ENCODE measurements at places on chromosomes 1 and 21.

GRCh38 chr1:179121159-179121938 lies 39.5 kb downstream of the TOR3A start:
- H3K36me3 ChIP-seq: peaks cover 30% of the 10 kb centered on the region
- no peak overlapping the region for H3K27ac ChIP-seq
- no peaks in the 10 kb centered on the region for H3K4me1 ChIP-seq

DNA sequence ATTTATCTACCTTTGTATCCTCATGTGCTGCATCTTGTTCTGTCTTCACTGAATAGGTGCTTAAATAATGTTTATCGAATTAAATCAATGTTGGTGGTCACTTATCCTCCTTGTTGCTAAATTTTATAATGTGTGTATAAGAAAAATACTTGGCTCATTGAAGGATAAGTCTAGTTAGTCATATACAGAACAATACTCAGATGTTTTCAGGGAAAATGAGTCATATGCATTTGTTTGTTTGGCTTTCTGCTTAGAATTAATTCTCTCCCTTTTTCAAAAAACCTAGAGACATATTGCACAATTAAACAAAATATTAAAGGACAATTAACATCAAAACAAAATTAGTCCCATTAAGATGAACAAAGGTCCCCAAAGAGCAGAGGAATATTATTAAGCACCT lies 89.0 kb downstream of the UBE2U start:
- no peaks in the 10 kb centered on the region for H3K36me3 ChIP-seq
- DNase-seq: no peak
- no peak overlapping the region for H3K27ac ChIP-seq
- H3K4me3 ChIP-seq: no peak overlapping the region
- no peaks in the 10 kb centered on the region for H3K4me1 ChIP-seq
- H3K27me3 ChIP-seq: no peaks in the 10 kb centered on the region

GRCh38 chr21:16751695-16752474 lies 761.0 kb upstream of the CXADR start:
- no peak for DNase-seq
- no peak overlapping the region for H3K27ac ChIP-seq
- H3K36me3 ChIP-seq: no peaks in the 10 kb centered on the region
- H3K27me3 ChIP-seq: no peaks in the 10 kb centered on the region
- H3K4me3 ChIP-seq: no peak overlapping the region
- H3K4me1 ChIP-seq: no peaks in the 10 kb centered on the region

DNA sequence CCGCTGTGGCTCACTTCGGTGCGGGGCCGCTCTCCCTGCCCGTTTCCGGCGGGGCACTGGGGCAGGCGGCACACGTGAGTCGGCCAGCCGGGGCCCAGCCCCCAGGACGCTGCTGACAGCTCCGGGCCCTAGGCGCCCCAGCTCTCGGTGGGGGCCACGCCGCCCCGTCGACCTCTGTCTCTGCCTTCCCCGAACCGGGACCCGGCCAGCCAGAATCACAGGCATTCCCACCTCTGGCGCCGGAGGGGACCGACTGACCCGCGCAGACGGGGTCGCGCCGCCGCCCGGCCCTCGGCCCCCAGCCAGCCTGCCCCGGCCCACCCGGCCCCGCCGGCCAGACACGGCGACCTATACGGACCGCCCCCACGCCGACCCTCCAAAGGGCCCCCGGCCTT lies 755 bp downstream of the SCMH1 start:
- peak overlapping the region; percentile 56 for H3K27ac ChIP-seq
- no peaks in the 10 kb centered on the region for H3K36me3 ChIP-seq
- no peaks in the 10 kb centered on the region for H3K27me3 ChIP-seq
- peak overlapping the region; percentile 35 for H3K4me3 ChIP-seq

- no peak overlapping the region for H3K27ac ChIP-seq
- H3K4me1 ChIP-seq: no peaks in the 10 kb centered on the region
These were observed 378.0 kb upstream of the VAMP3 start for GRCh38 chr1:7393136-7393535.

GRCh38 chr1:68233202-68233601 lies 879 bp upstream of the WLS start:
- H3K4me3 ChIP-seq: no peak overlapping the region
- no peak for DNase-seq
- H3K27me3 ChIP-seq: peaks cover 27% of the 10 kb centered on the region
- H3K27ac ChIP-seq: no peak overlapping the region
- no peaks in the 10 kb centered on the region for H3K36me3 ChIP-seq
- peaks cover 2% of the 10 kb centered on the region for H3K4me1 ChIP-seq

- no peak for DNase-seq
- no peak overlapping the region for H3K27ac ChIP-seq
- no peaks in the 10 kb centered on the region for H3K36me3 ChIP-seq
- H3K4me1 ChIP-seq: peaks cover 3% of the 10 kb centered on the region
These were observed 59.6 kb downstream of the RPS6KC1 start for GRCh38 chr1:213110349-213111300.

- H3K27ac ChIP-seq: no peak overlapping the region
- H3K4me3 ChIP-seq: no peak overlapping the region
- no peaks in the 10 kb centered on the region for H3K4me1 ChIP-seq
- no peak for DNase-seq
- no peaks in the 10 kb centered on the region for H3K27me3 ChIP-seq
- no peaks in the 10 kb centered on the region for H3K36me3 ChIP-seq
These were observed 15.2 kb downstream of the F3 start for GRCh38 chr1:94526152-94526980.

- no peak overlapping the region for H3K27ac ChIP-seq
- no peaks in the 10 kb centered on the region for H3K4me1 ChIP-seq
- DNase-seq: no peak
These were observed 86.9 kb downstream of the ADAMTS1 start for GRCh38 chr21:26758083-26758880.

DNA sequence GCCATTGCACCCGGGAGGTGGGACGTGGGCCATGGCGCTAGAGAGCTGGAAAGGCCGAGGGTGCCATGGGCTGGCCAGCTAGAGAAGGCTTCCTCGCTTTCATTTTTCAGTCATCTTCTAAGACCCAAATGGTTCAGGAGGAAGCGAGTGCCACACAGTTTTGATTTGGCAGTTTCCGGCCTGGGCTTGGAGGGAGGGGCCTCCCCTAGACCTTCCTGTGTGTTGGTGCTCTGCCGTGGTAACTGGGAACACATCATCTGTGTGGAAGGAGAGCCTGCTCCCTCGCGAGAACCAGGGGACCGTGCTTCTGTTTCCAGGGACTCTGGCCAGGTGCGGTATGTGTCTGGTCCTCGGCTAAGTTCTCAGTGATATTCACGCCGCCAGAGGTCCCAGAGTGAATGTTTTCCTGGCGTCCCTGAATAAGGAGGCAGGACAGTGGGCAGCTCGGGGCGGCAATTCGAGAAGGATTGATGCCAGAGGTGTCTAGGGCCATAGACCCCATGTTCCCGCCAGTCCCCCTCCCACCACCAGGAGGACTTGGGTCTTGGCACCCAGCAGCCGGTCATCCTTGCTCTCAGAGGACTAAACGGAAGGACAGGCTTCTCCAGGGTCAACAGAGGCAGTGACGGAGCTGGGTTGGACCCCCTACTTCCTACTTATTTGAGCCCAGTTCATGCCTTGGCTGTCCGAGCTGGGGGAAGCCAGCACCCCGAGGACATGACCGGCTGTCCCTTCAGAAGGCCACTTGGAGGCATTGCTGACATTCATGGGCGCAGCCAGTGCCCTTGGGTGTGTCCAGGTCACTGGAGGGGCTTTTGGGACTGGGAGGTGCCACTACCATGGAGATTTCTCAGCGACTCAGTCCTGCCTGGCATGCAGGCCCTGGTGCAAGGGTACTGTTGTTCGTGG lies 2.7 kb upstream of the NPHP4 start:
- H3K4me1 ChIP-seq: peaks cover 63% of the 10 kb centered on the region
- H3K4me3 ChIP-seq: peak overlapping the region; percentile 66
- no peaks in the 10 kb centered on the region for H3K27me3 ChIP-seq
- peaks cover 5% of the 10 kb centered on the region for H3K36me3 ChIP-seq
